ENCODE measurements at places on chromosomes 3 and 15.

DNA sequence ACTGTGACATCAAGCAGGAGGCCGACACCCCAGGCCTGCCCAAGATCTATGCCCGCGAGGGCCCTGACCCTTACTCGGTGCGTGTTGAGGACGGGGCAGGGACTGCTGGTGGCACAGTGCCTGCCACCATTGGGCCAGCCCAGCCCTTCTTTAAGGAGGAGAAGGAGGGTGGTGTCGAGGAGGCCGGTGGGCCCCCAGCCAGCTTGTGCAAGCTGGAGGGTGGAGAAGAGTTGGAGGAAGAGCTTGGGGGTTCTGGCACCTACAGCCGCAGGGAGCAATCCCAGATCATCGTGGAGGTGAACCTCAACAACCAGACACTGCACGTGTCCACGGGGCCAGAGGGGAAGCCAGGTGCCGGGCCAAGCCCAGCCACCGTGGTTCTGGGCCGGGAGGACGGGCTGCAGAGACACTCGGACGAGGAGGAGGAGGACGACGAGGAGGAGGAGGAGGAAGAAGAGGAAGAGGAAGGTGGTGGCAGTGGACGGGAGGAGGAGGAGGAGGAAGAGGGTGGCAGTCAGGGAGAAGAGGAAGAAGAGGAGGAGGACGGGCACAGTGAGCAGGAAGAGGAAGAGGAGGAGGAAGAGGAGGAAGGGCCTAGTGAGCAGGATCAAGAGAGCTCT, 5.4 kb downstream of the ZBTB47 start:
- no peak for DNase-seq

GRCh38 chr15:72591361-72591760, 63.1 kb upstream of the GOLGA6B start:
- no peak for DNase-seq

DNA sequence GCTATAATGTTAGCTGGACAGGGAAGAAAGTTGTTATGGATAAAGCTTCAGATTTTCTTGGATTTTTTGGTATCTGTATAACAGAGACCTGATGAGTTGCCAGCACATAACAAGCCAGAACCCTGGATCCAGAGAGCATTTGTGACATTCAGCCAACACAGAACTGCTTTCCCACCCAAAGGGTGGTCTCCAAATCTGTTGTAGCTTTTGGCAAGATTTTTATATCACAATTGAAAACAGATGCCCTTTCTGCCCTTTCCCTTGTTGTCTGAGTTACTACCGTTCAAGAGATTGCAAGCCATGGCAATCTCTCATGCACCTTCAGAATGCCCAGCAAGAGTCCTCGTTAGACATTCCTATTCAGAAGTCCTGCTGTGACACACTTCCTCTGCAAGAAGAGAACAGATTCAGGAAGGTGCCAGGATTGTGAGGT, 107.6 kb upstream of the FGF7 start:
- no peak for DNase-seq

GRCh38 chr3:6791161-6791560, 69.8 kb upstream of the GRM7 start:
- no peak for DNase-seq

GRCh38 chr3:75171630-75172230, 492.4 kb upstream of the FRG2C start:
- DNase-seq: peak; percentile 63

GRCh38 chr15:60744826-60745460, 266.0 kb upstream of the ICE2 start:
- peak; percentile 34 for DNase-seq

- DNase-seq: no peak
Observed at GRCh38 chr3:169980055-169980454, 13.4 kb downstream of the SEC62 start.

DNA sequence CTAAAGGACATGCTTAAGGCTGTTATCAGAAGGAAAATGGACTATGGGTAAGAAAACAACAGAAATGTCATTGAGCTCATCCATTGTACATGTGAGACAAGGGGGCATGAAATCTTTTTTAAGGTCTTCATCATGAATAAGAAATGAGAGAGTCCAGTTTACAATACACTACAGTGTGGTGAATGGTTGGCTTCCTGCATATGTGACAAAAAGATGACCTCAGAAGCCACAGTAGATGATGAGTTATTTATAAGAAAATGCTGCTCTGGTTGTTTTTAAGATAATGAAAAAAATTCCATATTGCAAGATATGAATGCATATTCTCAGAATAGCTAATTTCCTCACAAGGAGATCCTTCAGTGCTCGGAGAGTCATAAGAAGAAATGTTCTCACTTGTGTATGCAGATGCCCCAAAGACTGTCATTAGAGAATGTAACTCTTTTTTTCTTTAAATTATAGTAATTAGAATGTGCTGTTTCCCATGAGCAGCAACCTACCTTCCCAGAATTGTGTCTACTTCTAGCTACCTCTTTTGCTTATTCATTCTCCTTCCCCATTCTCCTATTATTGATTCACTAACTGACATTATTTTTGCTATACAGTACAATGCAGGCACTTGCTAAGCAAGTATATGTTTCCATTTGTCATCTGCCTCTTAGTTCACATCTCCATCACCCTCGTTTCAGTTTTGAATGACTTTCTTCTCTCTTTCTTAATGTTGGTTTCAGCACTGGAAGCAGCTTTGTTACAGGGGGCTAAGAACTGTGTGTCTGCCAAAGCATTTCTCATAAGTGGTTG, 152.0 kb upstream of the PEX5L start:
- DNase-seq: peak; percentile 15

GRCh38 chr3:20608054-20608738, 422.2 kb upstream of the SGO1 start:
- DNase-seq: no peak

- no peak for DNase-seq
Observed at GRCh38 chr15:66734961-66735908, 33.2 kb downstream of the SMAD6 start.

GRCh38 chr15:48646331-48646730, 822 bp upstream of the FBN1 start:
- no peak for DNase-seq

DNA sequence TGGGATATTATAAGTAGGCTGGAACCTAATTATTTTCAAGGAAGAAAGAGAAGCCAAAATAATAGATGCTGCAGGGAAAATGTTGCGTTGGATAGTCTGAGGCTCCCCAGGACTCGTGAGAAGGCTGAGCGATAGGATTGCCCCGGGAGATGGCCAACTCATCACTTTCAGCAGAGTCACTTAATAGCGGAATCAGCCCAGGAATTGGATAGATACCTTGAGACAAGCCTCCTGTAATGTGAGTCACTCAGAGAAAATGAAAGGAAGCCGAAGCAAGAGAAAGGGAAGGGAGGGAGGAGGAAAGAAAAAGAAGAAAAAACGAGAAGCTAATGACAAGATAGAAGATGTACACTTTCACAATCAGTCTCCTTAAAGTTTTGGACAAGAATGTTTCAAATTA, 94.3 kb downstream of the SQOR start:
- no peak for DNase-seq

DNA sequence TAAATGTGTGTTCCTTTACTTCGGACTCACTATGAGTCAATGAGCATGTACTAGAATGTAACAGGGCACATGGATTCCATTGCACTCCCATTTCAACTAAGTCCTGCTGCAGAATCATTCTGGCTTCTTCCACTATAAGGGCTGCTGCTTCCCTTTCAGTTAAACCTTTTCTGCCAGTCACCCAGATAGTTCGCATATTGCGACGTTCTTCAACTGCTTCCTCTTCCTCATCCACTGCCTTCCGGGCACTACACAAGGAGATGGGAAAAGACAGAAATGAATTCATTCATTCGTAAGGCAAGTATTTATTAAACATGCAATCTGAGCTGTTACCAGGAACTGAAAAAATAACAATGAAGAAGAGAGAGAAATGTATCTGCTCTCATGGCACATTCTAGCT, 55.6 kb downstream of the POLQ start:
- no peak for DNase-seq

DNA sequence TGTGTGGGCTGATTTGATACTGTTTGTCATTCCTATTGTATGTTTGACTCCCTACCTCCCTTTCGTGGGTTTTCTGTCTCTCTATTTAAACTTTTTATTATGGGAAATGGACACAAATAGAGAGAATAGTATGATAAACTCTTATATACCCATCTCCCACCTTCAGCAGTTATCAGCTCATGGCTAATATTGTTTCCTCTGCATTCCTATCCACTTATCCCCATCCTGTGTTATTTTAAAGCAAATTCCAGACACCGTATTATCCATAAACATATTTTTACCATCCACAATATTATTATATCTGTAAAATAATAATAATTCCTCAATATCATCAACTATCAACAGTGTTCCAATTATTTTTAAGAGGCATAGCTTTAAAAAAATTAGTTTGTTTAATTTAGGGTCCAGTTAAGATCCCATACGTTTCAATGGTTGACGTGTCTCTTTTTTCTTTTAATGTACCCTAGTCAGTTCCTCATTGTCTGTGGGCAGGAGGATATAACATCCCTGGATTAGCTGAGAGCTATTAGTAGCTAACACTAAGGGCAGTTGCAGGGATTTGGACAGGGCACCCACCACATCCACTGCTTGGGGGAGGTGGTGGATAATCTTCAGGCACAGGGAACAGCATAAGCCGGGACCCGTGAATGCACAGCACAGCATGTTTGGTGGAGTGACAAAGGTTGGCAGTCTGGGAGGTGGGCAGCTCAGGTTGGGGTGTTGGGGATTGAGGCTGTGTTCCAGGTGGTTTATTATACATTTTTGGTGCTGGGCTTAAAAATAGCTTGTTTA, 23.5 kb downstream of the PLCL2 start:
- no peak for DNase-seq

GRCh38 chr3:146966124-146966523, 361.0 kb upstream of the PLSCR5 start:
- no peak for DNase-seq

DNA sequence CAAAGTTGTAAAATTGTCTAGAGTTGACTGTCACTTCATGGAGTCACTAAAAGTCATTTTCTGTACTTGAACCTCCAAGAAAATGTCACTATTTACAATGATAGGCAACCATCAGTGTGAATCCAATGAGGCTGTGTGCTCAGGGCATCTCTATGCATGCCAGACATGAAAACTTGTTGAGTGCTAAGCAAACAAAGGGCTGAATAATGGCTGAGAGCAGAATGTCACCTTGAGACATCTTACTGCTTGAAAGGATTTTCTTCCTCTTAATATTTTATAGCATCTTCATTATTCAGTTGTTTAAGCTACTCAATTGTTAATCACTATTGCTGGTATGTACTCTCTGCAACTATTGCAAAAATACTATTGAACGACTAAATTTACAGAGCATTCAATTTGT, 184.7 kb downstream of the PLCH1 start:
- DNase-seq: no peak

GRCh38 chr15:39931615-39932014, 2.3 kb upstream of the EIF2AK4 start:
- DNase-seq: no peak

GRCh38 chr3:187491371-187491770, 123.2 kb downstream of the RTP4 start:
- DNase-seq: no peak

DNA sequence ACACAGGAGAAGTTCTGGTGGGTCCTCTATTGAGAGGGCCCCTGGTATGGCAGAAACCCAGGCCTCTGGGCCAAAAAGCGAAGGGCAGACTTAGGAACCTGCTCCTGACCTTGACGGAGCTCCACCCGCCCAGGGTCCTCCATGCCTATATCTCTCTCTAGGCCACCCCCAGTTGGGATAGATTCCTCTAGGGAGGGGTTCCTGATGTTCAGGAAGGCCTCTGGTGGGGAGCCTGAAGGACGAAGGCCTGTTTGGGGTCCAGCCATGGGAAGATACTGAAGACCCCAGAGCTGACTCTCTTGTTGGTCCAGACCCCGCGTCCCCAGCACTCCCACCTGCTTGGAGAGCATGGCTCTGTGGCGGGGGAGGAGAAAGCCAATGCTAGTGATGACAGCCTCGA, 104.2 kb downstream of the CORO2B start:
- peak; percentile 21 for DNase-seq

DNA sequence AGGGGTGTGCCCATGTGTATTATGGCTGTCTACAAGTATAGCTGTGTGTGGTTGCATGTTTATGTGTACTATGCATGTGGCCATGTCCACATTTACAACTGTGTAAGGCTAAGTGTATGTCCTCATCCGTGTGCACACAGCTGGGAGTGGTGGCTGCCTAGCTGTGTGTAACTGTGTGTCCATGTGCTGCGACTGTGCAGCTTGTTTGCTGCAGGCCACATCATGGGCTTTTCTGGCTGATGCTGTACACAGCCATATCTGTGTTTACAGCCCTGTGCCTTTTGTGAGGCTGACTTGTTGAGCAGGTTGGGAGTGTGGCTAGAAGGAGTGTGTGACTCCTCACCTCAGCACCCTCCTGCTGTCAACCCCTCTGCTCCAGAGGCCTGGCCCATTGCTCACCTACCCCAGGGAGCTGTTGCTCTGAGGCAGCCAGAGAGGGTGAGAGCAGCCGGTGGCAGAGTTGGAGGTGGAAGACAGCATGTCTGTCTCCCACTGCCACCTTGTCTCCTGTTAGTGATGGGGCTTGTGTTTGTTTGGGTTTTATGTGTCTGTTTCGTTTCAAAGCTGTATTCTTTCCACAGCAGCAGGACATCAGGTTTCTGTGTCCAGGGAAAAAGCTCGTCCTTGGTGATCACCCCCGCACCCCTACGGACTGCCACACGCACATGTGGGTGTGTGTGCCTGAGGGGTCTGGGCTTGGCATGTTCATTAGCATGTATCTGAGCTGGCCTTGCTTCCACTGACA, 1.4 kb upstream of the GRM2 start:
- no peak for DNase-seq

DNA sequence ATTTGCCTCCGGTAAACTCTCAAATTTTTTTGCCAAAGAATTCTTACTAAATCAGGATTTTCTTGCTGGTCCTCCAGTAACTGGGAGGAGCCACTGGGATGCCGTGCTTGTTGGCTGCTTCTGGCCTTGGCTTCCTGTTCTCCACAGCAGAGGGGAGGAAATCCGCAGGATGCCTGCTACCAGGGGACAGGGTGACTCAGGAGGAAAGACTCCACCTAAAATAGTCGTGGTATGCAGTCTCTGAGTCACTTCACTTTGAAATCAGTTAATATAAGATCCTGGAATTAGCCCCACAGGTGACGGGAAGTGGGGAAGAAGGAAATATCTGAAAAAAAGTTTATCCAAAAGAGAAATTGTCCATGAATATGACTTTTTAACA, 6.5 kb upstream of the TM4SF18 start:
- DNase-seq: no peak

GRCh38 chr15:73796331-73796831, 43.2 kb upstream of the INSYN1 start:
- DNase-seq: no peak

- no peak for DNase-seq
Observed at GRCh38 chr3:97430601-97431000, 334.0 kb upstream of the ARL6 start.

DNA sequence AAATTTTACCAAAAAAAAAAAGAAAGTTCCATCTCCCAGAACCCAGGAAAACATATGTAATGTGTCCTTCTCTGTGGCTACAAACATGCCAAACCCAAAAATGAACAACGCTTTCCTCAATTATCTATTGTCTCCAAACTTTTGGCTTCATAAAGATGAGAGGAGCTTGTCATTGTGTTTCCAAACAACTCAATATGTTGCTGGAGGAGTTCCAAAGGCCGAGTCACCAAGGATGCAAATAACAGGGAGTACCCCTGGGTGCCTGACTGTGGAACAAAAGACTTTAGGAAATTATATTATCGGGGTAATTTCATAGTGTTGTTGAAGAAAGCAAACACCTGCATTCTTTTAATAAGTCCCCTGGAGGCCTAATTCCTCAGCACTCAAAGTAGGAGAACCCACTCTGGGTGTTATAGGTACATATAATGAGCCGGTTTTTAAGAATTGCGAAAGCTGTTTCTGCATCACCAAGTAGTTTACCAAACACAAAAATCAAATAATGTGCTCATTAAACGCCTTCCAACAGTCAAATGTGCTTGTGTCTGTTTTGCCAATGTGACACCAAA, 206.3 kb upstream of the PRICKLE2 start:
- no peak for DNase-seq

Measured in Karpas-422 (cell line).